ENCODE measurements at places on chromosomes 4 and X.

GRCh38 chr4:145130788-145131399, 32.8 kb downstream of the ABCE1 start:
- DNase-seq = no peak

DNA sequence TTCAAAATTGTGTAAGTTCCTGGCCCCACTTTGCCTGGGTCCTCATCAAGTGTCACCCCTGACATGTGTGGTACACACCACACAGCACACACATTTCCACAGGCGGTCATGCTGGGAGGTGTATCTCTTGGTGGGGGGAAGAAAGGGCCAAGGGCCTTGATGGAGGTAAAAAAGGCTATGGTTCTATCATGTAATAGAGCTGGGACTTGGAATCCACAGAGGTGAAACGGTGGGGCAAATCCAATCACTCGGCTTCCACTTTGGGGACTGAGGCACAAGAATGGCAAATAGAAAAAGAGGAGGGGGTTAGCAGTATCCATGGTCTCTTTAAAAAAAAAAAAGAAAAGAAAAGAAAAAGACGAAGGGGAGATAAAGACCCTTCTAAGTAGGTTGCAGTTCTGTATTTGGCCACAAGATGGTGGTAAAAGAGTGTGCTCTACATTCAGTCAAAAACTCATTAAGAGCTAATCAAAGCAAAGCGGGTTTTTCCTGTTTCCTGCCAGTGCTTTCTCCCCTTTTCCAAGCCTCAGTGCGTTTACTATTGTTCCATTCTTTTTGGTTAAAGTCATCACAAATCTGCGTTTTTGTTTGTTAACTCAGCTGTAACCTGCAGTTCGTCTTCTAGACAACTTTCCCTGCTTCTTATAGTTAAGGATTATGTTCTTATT, 37.0 kb upstream of the ATP6AP2 start:
- no peak for DNase-seq

DNA sequence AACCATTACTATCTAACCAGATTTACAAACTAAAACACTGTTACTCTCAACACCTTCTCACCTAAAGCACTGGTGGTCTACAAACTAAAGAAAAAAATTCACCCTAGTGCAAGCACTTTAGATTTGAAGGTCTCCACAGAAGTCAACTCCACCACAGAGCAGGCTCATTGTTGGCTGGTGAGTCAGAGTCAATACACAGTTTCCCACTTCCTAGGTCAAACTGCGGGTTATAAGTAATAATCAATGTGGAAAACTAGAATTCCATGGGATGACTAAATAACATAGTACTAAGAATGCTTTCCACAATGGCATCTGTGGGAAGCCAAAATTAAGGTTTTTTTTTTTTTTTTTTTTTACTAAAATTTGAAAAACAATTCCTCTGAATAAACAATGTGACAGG, 191.8 kb downstream of the PDGFC start:
- DNase-seq = no peak

- DNase-seq = no peak
Observed at GRCh38 chrX:17592117-17592516, 145.2 kb upstream of the SCML1 start.

DNA sequence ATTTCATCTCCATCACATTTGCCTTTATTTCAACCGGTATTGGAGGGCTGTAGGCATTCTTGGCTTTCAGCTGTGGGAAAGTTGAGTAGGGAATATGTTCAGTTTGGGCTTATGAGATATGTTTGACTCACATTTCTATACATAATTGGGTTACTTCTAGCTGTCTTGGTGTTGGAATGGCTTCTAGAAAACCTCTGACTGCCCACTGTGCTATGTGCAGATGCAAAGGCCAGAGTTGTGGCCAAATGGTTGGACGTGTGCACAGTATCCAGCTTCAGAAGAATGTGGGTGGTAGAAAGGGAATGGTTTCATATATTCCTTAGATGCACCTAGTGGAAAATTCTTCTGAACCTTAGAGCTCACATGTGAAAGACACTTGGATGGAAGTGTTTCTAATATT, 92.6 kb upstream of the H2AZ1 start:
- no peak for DNase-seq

DNA sequence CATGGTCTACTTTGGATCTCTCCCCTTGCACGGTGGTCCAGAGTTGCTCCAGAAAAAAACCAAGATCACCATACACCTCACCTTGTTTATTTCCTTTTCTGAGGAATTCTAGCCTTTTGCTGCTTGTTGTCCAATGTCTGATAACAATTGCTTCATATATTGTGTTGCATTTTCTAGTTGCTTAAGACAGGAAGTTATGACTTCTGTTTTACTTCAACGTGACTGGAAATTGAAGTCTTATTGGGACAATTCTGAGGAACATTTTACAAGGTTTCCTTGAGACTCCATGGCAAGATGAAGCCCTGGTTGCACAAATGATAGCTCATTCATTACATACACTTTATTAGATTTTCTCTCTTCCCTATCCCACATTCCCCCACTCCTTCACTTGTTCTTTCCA, 5.2 kb downstream of the CXCL1 start:
- DNase-seq = no peak

GRCh38 chr4:174037049-174037448, 246.4 kb downstream of the FBXO8 start:
- no peak for DNase-seq

DNA sequence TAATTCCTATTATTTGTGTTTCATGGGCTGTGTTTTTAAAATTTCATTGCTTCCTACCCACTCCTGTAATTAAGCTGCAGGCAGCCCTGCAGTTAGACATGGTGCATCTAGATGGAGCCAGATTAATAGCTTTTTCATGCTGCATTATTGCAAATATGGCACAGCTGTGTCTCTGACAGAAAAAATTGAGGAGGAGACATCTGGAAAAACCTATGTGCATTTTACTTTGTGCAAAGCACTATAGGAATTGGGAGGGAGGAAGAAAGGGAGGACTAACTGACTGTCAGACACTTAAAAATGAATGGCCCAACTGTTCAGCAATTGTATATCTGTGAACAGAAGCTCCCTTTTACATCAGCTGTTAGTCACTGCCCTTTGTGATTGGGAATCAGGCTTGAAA, 8.1 kb upstream of the RPGR start:
- no peak for DNase-seq

DNA sequence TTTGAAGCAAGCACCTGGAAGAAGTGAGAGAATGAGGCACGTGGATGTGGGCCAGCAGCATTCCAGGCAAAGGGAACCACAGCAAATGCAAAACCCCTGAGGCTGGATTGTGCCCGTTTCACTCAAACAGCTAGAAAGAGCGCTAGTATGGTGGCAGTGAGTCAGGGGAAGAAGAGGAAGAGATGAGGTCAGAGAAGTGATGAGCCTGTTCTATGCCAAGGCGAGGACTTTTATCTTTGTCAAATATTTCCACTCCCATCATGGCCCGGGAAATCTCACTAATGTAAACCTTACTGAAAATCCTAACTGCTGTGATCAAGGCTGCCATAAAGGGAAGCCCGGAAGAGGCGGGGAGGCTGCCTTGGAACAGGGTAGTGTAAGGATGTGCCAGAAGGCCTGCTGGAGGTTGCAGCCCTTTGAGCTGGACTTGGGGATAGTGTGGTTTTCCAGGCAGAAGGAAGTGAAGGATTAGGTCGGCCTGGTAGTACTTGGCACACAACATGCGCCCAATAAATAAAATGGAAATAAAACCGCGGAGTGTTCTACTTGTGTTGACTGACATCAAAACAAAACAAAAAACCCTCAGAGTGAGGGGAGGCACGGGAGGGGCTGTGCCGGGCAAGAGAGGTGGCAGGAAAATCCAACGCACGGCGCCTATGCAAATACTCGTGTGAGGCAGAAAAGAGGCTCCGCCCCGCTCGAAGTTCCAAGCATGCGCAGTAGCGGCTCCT, 1.2 kb upstream of the CDK16 start:
- DNase-seq = no peak

DNA sequence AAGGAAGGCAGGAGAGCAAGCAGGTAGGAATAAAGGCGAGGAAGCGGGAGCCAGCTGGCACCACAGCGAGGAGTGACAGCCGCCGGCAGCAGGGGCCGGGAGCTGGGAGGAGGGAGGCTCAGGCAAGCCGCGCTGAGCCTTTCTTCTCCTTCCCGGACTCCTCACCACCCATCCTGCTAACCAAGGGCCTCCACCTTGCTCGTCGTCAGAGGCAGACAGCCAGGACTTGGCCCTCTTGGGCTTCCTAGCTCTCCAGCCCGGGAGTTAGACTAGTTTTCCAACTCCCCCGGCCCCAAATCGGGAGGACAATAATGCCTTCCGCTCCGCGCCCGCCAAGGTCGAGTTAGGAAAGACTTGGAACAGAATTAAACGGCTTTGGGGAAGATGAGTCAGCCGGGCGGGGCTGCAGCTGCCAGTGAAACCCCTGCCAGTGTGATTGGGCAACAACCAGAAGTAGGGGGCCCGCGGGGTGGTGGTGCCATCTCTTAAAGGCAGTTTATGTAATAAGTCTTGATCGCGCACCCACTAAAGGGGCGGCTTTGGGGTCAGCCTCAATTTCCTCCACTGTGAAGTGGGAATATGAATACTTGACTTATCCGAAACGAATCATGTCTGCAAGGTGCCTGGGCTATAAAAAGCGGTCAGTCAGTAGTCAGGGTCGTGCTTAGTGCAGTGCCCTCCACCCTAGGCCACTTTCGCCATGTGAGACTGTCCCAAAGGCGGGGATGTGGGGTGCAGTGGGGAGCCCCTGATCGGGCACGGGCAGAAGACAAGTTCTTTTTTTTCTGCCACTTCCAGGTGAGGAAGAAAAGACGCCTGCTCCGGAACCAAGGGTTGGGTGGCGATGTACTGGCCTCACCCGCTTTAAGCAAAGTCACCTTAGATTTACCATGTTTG, 6.7 kb upstream of the HSD17B10 start:
- DNase-seq = no peak

DNA sequence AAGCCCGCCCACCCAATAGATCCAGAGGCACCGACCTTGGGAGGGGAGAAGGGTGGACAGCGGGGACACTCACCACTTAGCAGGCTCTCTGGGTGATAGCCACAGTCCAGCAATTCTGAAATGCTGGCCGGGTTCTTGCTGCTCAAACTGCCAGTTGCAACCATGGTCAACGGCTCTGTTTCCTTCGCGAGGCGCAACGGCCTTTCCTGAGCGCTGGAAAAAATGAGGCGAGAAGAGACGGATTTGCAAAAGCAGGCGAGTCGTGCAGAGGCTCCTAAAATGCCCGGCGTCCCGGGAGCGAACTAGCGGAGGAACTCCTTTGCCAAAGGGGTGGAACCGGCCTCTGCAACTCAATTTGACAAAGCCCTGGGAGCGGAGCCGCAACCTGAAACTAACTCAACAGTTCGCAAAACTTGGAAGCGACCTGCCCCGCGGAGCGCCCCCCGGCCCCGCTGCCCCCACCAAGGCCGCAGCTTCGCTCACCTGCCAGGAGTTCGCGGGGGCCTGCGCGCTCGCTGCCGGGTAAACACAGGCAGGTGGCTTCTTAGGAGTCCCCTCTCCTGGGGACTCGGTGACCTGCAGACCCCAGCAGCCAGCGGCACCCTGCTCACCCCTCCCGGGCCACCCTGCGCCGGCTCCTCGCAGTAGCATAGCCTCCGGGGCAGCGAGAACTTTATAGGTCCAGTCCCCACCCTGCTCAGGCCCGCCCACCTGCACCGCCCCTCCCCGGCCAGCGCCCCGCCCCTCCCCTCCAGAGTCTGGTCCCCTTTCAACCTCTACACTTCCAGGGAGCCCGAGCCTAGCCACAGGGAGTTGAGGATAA, at the start of gene DDIT4L:
DDIT4L (minus strand) TSS at position 649 of the 823 bp plus-strand sequence; CDS start at position 164, 485 bp downstream.
- no peak for DNase-seq

DNA sequence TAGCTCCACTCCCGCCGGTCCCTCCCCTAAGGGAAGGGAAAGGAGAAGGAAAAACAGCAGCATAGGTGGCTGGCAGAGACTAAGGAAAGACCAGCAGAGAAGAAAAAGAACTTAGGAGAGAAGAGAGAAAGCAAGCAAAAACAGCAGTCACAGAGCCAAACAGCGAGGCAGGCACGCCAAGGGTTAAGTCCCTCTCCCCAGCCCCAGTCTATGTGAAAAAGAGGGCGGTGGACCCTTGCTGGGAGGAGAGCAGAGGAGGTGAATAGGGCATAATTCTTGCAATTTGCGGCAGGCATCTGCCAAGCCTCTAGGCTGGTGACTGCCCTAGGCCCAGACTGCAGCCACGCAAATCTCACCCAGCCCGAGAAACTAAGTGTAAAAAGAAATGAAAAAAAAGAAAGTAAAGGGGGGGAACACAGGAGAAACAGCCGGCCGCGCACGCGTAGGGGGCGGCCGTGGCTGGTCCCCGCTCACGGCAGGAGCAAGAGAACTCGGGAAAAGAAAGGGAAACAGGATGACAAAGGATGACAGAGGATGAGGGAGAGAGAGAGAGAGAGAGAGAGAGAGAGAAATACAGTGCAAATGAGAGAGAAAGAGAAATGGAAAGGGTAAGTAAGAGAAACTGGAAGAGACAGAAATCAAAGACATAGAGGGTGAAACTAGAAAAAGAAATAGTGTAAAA, 48.6 kb downstream of the MAGEA9 start:
- DNase-seq = no peak

- no peak for DNase-seq
Observed at GRCh38 chrX:85503258-85504158, 124.0 kb upstream of the POF1B start.

- DNase-seq = no peak
Observed at GRCh38 chr4:92522356-92522755, 218.6 kb downstream of the GRID2 start.

GRCh38 chr4:90081432-90082144, 45.6 kb upstream of the CCSER1 start:
- DNase-seq = no peak

DNA sequence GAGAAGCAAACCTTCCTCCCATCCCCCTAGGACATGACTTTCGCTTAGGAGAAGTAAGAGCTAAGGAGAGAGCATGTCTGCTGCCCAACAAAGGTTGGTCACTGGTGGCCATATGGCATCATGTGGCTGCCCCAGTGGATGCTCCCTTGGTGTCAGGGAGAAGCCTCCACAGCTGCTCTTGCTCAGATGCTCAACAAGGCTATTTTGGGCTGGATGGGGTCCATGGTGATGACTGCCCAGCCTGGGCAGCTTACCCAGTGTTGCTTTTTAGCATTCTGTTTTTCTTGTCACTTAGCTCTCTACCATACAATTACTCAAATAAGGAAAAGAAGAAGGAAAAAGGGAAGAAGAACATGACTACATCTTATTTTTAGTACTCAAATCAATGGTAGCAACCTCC, 48.9 kb upstream of the PPARGC1A start:
- DNase-seq = no peak

GRCh38 chr4:123340381-123340701, 56.3 kb upstream of the SPRY1 start:
- DNase-seq = no peak

DNA sequence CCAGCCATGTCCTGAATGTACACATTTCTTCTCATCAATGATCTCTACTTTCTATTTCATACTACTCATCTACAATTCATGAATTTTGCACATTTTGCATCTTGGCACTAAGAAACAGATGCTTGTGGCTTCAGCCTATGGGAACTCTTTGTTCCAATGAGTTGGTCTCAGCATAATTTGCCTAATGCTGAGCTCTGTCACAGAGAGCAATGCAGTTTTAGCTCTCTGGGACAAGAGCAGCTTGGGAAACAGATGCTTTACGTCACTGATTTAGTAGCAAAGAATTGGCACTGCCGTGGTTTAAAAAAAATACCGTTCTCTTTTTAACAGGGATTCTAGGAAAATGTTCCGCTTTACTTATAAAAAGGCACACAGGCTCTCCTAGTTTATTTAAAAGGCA, 162.4 kb downstream of the WDFY3 start:
- DNase-seq = no peak

Data from stimulated activated CD4-positive, alpha-beta T cell treated with anti-CD3 and anti-CD28 coated beads, Interleukin-15, amount 100 ng/mL, for 48 hours (primary cell).